Astrocyte (in vitro differentiated cells and primary cell): ENCODE measurements at places on chromosomes 4 and X. TPM values are rescaled to one million over a fixed set of nuclear protein-coding genes. Genes with fewer than 3 reads are reported as not detected.

Gene GIMD1
- total RNA-seq: not detected in 2 replicates

Gene TEX13B
- total RNA-seq: not detected in 2 replicates

DNA sequence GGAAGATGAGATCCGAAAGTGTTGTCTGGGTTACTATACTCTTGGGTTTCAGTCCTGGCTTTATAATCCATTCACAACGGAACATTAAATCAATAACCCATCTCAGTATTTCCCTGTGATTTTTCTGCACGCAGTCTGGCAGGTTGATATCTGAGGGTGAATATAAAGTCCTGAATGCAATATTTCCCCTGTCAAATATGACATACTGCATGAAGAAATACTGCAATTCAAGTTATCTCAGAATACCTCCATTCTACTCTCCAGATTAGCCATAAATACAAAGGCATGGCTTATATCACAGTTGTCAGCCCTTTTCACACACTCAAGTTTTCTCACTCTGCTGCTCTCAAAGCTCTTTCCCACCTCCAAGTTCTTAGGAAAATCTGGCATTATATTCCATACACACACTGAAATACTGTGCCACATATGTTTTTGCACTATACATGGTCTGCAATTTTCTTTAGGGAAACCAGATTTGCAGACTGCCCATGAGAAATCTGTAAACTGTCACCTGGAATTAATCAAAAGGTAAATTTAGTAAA lies 64.7 kb downstream of the WDFY3 start:
- H3K4me3 ChIP-seq: no peak overlapping the region
- H3K27me3 ChIP-seq: no peaks in the 10 kb centered on the region
- H3K36me3 ChIP-seq: no peaks in the 10 kb centered on the region
- DNase-seq: no peak
- no peaks in the 10 kb centered on the region for H3K4me1 ChIP-seq
- no peak overlapping the region for H3K27ac ChIP-seq

DNA sequence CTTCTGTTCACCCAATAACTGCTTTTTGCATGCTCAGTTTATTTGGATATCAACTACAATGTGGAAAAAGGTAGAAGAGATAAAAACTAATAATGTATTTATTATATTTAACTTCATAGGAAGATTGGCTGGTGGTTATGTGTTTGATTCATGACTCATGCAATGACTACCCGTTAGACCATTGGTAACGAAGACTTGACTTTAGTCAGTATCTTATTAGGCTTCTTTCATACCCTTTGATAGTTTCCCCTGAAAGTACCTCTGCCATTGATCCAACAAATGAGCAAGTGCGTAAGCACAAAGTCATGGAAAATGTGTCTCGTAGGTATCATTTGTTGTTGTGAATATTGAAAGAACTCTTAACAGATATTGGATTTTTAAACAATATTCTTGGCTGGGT lies 394.7 kb downstream of the PPP3CA start:
- H3K4me1 ChIP-seq: no peaks in the 10 kb centered on the region
- no peaks in the 10 kb centered on the region for H3K27me3 ChIP-seq
- no peak for DNase-seq
- no peaks in the 10 kb centered on the region for H3K36me3 ChIP-seq
- H3K4me3 ChIP-seq: no peak overlapping the region
- H3K27ac ChIP-seq: no peak overlapping the region

DNA sequence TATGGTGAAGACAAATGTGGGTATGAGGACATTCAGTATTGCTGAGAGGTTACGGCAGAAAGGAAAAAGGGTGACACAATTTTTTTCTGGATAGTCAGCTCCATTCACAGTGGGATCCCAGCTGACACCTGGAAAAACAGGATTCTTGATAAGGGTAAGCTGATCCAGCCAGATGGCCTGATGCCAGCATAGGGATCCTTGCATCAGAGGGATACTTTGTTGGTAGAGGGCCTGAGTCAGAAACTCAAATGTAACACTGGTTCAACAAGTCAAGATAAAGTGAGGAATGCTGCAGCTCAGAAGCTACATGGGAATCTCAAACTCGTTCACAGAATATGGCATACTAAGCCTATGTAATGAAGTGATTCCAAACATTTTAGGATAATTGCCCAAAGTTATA lies 726.7 kb downstream of the C4orf33 start:
- no peak overlapping the region for H3K27ac ChIP-seq
- no peaks in the 10 kb centered on the region for H3K36me3 ChIP-seq
- DNase-seq: peak; percentile 4
- no peaks in the 10 kb centered on the region for H3K27me3 ChIP-seq
